ENCODE measurements at places on chromosomes 16 and 17.

GRCh38 chr16:66070140-66070917, 296.2 kb upstream of the CDH5 start:
- DNase-seq = peak; percentile 62

- no peak for DNase-seq
These were observed 132.3 kb downstream of the TMEM132E start for GRCh38 chr17:34711646-34712045.

GRCh38 chr17:63966646-63967264, 6.0 kb downstream of the SCN4A start:
- no peak for DNase-seq

DNA sequence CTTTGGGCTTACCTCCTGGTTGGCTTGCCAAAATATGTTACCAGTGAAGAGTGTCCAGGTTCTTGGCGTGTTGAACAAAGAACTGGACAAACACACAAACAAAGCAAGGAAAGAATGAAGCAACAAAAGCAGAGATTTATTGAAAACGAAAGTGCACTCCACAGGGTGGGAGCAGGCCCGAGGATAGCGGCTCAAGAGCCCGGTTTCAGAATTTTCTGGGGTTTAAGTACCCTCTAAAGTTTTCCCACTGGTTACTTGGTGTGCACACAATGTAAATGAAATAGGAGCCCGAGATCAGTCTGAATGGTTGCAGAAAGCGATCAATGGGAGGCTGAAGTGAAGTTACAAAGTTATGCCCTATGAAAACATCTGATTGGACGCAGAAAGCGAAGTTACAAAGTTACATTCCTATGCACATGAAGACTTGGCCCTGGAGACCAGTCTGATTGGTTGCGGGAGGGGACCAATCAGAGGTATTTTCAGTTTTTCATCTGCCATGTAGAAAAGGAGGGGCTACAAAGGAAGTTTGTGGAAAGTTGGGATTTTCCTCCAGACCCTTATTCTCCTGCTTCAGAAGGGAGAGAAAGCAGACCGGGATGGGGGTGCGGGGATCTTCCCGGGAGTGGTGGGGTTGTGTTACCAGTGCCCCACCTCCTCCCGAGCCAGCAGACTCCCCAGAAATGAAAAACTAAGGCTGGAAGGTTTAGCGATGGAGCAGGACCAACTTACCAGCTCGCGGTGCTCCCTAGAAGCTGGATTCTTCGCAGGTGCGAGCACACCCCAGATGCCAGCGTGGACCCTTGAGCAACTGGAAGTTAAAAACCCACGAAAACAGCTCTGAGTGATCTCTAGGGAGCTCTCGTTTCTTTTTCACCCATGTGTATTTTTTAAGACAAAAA, at the start of gene SLFN12:
Gene SLFN12 (minus strand): TSS at position 325 of the 899 bp plus-strand sequence. CDS start 9,472 bp downstream, outside the sequence.
- DNase-seq = peak; percentile 93

DNA sequence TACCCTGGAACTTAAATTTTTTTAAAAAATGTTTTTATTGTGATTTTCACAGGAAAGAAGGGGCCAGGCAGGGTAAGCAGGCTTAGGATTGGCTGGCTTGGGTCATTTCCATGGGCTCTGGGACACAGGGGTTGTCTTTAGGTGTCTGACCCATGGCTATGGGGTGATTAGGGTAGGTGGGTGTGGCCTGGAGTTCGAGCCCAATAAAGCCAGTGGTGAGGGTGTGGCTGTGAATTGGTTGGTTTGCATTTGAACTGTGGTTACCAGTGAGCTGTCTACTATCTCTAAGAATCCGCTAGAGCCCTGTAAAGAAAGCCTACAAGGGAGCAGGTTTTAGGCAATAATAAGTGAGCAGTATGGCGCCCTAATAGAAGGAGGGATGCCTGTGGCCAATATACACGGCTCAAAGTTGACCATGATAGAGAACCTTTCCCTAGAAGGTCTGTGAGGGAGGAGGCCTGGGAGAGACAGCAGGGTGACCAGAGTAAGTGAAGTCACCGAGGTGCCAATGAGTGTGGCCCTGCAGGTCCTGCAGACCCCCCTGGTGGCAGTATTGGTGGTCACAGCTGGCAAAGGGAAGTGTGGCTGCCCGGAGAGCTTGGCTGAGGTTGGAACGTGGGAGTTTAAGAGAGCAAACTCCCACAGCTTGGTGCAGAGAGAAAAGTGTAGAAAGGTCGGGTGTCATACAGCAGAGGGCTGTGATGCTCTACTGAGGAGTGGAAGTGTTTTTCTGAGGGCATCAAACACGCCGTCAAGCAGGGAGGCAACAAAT, 454.0 kb downstream of the WWOX start:
- no peak for DNase-seq

GRCh38 chr16:54341892-54342776, 55.5 kb upstream of the IRX3 start:
- no peak for DNase-seq

DNA sequence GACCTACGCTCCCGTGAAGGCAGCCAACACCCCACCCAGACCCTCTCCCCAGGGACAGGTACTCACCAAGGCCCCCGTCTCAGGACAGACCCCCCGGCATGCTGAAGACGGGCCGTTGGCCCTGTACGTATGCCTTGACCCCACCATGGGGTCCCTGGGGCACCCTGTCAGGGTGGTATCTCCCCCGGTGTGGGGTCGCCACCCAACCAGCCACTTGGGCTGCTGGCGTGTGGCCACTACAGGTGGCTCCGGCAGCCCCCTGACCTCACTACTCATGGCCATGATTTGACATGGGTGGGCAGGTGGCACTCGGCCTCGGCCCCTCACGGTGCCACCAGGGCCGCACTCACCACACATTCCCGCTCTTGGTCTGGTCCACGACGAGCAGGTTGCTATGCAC, 40.9 kb upstream of the PVALEF start:
- DNase-seq = no peak

Data from left renal pelvis (tissue), 4 donors.